Hematopoietic multipotent progenitor cell treated with erythropoietin and hydrocortisone succinate and interleukin-3 and kit ligand, for 4 days (in vitro differentiated cells): ENCODE measurements at places on chromosomes 1 and 21.

DNA sequence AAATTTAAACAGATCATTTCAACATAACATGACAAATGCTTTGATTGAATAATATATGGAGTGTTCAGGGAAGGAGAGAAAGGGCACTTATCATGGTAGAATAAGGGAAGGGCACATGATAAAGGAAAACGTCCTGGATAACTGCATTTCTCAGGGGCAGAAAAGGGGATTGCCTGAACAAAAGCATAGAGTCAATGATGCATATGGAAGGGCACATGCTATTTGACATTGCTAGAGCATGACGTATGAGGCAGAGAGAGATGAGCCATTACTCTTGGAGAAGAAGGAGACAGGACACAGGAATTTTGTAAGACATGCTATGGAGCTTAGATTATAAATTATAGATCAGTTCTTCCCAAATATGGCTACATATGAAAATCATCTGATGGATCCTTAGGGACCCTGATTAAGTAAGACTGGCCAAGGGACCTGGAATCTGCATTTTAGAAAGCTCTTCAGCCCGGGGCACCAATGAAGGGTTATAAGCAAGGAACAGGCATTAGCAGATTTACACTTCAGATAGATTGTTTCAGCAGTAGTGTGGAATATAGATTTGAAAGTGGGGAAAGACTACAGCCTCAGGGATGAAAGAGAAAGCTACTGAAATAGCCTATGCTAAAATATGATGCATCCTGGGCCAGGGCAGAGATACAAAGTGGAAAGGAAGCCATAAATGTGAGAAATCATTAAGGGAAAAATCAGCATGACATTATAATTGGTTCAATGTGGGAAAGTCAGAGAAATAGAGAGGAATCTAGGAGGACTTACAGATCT is 21.3 kb downstream of the FMO2 start:
- DNase-seq: no peak

GRCh38 chr1:66503841-66504470 is 30.0 kb upstream of the SGIP1 start:
- DNase-seq: peak; percentile 77

DNA sequence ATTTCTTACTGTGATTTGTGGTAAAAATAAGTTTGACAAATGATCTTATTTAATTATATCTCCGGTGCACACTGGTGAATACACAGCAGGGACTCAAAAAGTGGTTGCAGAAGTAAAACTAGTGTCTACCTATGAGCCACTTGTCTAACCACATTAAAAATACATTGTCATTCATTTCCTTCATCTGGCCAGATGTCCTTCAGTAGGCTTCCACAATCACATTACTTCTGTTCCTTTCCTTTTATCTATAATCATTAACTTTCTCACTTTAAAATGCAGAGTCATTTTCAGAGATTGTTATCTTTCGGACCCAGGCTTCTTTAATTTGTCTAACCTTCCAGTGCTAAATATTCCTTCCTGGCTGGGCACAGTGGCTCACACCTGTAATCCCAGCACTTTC is 3.0 kb downstream of the RBBP5 start:
- peak; percentile 53 for DNase-seq

- DNase-seq: no peak
Measured at GRCh38 chr1:165355977-165356811, at the start of gene LMX1A. LMX1A (minus strand) TSS chr1:165356715; CDS start chr1:165355559, 1,156 bp downstream.

- no peak for DNase-seq
Measured at GRCh38 chr1:1140673-1141072, 24.8 kb upstream of the C1orf159 start.

DNA sequence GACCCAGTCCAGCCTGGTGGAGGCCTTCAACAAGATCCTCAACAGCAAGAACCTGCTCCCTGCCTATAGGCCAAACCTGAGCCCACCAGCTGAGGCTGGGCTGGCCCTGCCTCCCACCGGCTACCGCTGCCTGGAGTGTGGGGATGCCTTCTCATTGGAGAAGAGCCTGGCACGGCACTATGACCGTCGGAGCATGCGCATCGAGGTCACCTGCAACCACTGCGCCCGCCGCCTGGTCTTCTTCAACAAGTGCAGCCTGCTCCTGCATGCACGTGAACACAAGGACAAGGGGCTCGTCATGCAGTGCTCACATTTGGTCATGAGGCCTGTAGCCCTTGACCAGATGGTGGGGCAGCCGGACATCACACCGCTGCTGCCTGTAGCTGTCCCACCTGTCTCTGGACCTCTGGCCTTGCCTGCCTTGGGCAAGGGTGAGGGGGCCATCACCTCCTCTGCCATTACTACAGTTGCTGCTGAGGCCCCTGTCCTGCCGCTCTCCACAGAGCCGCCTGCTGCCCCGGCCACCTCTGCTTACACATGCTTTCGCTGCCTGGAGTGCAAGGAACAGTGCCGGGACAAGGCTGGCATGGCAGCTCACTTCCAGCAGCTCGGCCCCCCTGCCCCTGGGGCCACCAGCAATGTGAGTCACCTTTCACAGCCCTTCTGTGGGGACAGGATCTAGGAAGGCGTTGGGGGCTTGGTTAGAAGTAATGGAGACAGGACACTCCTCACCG is 5.8 kb downstream of the ZNF687 start:
- DNase-seq: no peak

DNA sequence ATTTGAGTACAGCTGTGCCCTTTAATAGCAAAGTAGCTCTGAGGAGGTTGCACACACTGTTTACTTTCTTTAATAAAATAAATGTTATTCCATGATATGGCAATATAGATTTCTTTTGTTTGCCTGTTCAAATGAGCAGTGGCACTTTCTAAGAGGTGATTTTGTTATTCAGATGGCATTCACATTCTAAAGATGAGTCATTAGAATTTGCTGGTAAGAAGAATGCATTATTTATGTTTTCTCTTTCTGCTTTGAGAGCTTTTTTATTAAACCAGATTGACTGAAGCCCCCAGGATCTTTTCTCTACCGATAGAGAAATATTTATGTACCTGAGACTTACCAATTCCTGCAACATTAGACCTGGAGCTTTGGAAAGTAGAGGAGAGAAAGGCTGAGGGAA is 11.2 kb upstream of the LEPR start:
- no peak for DNase-seq

- no peak for DNase-seq
Measured at GRCh38 chr21:25462517-25462971, 144.7 kb downstream of the MRPL39 start.

DNA sequence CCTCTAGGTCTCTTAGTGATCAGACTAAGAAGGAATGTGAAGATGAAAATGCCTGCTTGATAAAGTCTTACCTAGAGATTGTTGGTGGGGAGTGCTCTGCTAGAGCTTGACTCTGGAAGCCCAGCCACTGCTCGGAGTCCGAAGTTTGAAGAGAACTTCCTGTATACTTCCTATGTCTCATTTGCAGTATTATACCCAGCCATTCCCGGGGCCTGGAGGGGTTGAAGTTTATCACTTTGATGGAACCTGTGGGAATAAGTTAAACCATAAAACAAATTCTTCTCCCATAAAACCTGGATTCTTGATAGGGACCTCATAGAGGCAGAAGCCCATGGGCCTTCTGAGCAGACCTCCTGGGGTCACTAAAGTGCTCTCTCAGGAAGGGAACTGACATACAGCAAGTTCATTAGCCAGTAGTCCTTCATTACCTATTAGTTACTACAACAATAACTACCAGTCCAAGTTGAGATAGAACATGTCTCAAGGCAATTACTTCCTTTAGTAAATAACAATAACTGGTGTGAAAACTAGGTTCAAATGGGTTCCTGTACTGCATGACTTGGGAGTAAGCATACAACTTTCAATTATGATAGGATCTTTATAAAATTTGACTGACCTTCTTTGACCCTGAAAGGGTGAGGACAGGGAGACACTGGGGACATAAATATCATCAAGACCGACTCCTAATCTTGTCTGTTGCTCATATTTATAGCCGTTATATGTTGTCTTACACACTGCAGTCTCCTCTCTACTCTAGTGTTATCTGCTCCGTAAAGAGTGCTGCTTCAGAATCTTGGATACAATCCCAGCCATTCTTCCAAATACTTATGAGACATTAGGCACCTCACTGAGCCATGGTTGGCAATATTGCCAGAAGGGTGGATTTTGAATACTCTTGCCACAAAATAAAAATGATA is at the start of gene OR6N1:
Gene OR6N1, minus strand, starts transcription at position 246 of the 917 bp plus-strand sequence. CDS start 5,513 bp downstream, outside the sequence.
- no peak for DNase-seq

- no peak for DNase-seq
Measured at GRCh38 chr21:41367945-41368734, 6.3 kb downstream of the MX2 start.

DNA sequence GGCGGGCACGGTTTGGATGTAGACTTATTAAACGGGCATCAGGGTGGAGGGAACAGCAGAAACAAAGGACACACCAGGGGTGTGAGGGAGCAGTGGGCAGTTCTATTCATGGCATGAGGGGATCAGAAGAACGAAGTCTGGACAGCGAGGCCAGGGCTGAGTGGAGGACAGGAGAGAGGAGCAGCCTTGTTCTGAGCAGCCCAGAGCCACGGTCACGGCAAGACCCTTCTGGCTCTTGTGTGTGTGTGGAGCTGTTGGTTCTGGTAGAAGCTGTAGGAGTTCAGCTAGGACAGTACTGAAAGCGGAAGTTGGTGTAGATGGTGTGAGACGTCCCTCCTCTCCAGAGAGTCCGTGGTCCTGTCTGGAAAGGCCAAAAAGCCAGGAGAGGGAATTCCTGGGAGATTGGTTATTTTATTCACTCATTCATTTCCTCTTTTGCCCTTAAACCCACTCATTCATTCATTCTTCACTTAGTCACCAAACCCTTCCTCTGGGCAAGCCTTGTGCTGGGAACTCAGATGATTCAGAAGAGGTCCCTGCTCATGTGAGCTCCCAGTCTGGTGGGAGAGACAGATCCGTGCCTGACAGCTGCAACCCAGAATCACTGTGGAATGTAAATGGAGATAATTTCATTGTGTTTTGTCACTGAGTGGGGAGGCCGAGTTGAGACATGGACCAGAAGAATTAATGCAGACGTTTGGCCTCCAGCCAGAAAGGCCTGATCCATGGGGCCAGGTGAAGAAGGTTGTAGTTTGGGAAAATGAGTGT is 4.1 kb upstream of the ACOT11 start:
- no peak for DNase-seq

GRCh38 chr1:237041795-237042525 is at the start of gene RYR2:
RYR2 (plus strand) TSS chr1:237042184; CDS start chr1:237042522, 338 bp downstream.
- peak; percentile 19 for DNase-seq

GRCh38 chr1:173954179-173954578 is 37.1 kb upstream of the SERPINC1 start:
- no peak for DNase-seq

GRCh38 chr1:198563583-198563982 is 23.1 kb upstream of the ATP6V1G3 start:
- DNase-seq: no peak

DNA sequence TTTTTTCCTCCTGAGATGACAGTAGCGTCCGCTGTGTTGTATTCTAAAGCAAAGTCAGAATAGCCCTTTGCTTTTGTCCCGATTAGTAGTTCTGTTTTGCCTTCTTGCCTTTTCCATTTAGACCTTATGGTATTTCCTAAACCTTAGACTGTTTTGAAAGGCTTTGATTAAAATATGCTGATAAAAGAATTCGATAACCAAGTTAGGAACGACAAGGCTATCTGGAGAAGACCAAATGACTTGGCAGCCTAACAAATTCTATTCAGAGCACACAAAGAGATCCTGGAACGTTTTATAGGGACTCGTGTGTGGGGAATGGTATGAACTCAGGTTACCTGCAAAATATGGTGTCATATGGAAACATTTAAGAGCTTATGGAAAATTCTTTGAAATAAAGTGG is 42.9 kb downstream of the NFIA start:
- DNase-seq: no peak

DNA sequence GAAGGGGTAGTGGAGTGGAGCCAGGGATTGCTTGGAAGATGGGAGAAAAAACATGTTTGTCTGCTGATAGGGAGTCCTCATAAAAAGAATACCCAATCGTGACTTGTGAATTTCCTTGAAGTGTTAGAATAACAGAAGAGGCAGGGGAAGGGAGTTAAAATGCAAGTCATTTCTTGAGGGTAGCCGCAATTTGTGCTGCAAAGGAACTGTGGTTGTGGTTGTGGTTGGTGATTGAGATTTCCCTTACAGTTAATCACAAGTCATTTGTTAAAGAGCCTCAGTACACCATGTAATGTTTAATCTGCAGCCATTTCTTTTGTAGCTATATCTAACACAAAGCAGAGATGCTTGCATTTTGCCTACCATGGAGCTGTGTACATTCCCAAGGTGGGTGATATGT is 38.5 kb upstream of the EGLN1 start:
- peak; percentile 97 for DNase-seq

DNA sequence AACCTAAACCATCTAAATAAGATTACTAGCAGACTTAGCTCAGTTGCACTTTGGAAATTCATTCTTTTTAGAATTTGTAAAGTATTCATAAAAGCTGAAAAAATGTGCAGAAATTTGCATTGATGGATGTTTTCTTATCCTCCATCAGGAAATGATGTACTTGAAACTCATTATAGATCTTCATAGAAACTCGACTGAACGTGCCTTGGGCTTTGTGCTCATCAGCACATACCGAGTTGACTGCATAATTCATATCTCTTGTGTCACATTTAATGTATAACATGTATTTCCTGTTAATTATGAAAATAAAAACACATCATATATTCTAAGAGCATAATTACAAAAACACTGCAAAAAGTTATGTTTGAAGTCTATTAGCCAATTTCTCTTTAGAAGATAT is 290.9 kb upstream of the NR5A2 start:
- DNase-seq: no peak

DNA sequence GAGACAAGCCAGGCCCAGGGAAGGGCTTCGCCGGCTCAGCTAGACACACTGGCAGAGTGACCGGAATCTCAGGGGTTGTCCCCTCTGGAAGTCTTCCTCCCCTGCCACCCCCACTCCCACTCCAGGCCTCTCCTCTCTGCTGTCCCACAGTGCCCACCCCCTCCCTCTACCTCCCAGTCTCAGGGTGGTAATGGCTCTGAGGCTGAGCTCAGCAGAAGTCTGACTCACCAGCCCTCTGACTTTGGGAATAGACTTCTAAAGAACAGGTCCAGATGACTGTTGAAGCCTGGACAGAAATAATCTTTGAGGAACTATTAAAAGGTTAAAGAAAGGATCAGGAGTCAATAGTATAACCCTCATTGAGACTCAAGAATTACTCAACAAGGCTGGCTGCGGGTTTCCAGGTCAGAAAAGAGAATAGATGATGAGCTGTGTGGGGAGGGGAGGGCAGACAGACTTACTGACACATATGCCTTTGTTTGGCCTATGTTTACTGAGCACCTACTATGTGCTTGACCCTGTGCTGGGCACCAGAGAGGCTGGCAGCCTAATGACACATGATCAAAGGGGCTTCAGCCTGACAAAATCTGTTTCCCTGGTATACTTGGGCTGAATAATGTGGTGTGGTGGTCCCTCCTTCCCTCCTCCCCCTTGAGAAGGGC is 8.2 kb downstream of the HCRTR1 start:
- no peak for DNase-seq

- no peak for DNase-seq
Measured at GRCh38 chr1:202954057-202954745, 3.9 kb downstream of the ADIPOR1 start.
